Right forelimb (tissue), 1 donor: ENCODE measurements at places on chromosomes 5 and 9.

GRCh38 chr5:76380346-76381066 lies 22.6 kb upstream of the IQGAP2 start:
- DNase-seq: no peak

GRCh38 chr9:94611638-94612068 lies 18.0 kb upstream of the FBP2 start:
- DNase-seq: no peak

- DNase-seq: no peak
Measured at GRCh38 chr5:122999947-123000563, 36.5 kb downstream of the PPIC start.

DNA sequence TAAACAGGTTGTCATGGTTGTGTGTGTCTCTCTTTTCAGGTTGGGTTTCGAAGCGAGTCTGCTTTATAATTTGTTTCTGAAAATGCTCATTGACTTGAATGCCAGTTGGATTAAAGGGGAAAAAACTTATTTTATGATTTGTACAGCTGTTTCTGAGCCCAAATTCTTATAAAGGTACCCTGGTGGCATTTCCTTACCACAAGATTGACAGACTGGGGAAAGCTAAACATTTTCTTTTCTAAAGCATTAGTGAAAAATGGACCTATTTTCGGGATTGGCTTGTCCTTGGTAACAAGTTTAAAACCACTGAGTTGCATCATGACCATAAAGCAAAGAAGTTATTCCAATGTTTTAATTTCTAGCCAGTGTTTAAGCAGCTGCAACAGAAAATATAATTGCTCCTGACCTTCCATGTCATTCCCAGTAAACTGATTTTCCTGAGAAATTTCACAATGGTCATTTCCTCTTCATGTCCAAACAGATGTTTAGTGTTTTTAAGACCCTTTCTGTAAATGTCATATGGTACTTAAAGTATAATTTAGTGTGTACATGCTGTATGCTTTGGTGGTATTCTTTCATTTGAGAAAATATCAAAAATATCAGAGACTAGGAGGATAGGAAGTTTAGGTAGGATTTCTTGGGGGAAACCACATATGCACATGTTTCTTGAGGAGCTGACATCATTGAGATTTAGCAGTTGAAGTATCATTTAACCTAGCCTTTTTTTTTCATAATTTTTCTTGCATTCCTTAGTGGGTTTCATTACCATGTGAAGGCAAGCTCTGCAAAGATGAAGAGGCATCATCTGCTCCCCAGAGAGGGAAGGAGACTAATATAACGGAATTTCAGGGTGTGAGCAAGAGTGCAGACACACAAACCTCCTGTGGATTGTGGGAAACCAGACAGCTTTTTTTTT lies 667.1 kb upstream of the RGMB start:
- DNase-seq: no peak

DNA sequence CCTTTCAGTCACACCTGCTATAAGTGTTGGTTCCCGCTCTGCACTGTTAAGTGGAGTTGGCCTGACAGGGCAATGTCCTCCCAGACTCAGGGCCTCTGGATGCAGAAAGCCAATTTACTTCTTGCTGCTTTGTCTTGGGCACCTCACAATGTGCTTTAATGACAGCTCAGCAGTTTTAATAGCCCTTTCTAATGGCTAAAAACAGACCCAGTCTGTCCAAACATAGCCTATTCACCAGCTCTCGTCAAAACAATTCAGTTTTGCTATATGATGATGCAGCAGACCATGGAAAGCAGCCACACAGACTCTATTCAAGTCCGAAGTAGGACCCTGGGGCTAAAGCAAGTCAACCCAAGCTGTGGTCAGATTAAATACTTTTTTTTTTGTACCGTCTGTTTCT lies 529.1 kb upstream of the SEMA6A start:
- no peak for DNase-seq

DNA sequence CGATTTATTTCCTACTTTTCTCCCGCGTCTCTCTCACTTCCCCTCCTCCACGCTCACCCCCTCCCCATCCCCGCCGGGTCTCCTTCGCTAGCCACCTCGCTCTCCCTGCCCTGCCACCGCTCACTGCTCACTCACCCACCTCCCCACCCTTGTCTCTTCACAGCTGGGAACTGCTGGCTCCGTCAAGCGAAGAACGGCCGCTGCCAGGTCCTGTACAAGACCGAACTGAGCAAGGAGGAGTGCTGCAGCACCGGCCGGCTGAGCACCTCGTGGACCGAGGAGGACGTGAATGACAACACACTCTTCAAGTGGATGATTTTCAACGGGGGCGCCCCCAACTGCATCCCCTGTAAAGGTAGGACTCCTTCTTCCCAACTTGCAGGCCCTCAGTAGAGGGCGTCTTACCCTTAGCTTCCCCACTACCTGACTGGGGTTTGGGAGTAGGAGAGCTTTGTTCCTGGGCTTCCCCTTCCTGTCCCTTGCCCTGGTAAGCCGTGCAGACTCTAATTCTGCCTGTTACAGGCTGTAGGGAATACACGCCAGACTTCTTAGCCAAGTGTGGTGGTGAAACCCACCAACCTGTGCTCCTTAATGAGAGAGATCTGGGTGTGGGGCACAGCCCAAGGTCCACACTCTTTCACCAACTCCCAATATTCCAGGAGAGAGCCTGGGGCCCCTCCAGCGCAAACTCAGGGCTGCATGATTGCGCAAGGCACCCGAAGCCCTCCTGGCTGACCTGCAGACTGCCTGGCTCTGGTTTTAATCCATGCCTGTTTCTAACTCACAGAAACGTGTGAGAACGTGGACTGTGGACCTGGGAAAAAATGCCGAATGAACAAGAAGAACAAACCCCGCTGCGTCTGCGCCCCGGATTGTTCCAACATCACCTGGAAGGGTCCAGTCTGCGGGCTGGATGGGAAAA lies 2.5 kb downstream of the FST start:
- peak; percentile 59 for DNase-seq

GRCh38 chr9:33289496-33289895 lies 820 bp upstream of the NFX1 start:
- DNase-seq: peak; percentile 62

GRCh38 chr9:96232539-96233241 lies 69.3 kb downstream of the HSD17B3 start:
- peak; percentile 77 for DNase-seq
